Renal pelvis (tissue), 12 donors: ENCODE measurements at places on chromosomes 6 and 20.

GRCh38 chr6:21005816-21006570, 471.7 kb downstream of the CDKAL1 start:
- DNase-seq = no peak

DNA sequence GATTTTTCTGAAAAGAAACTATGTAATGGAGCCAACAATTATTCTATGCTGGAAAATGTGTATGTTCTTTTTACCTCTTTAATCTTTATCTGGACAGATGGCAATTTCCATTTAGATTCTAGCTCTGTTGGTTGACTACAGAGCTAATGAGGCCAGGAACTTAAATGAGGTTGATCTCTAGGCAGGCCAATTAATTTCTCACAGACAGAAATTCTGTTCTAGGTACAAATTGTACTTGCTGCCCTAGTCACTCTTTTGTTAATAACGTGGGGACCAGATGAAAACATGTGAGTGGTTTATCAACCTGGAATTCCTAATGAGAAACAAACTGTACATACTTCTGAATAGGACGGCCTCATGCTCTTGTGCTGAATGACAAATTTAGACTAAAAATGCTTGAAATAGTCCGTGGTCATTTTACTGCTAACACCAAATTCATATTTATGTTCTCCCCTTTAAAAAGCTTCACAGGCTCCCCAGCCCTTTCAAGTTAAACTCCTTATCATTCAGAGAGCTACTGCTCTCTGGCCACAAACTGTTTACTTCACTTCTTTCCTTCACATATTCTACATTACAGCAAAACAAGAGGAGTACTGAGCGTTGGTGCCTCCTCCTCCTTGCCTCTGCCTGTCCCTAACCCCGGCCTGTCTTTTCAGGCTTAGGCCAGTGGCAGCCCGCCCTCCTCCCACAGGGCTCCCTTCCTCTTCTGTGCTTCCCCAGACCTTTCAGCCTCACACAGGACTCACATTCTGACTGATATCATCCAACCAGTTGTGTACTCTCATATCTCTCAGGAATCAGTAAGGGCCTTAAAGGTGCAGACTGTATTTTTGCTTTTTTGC, 41.4 kb downstream of the DTNBP1 start:
- DNase-seq = no peak

DNA sequence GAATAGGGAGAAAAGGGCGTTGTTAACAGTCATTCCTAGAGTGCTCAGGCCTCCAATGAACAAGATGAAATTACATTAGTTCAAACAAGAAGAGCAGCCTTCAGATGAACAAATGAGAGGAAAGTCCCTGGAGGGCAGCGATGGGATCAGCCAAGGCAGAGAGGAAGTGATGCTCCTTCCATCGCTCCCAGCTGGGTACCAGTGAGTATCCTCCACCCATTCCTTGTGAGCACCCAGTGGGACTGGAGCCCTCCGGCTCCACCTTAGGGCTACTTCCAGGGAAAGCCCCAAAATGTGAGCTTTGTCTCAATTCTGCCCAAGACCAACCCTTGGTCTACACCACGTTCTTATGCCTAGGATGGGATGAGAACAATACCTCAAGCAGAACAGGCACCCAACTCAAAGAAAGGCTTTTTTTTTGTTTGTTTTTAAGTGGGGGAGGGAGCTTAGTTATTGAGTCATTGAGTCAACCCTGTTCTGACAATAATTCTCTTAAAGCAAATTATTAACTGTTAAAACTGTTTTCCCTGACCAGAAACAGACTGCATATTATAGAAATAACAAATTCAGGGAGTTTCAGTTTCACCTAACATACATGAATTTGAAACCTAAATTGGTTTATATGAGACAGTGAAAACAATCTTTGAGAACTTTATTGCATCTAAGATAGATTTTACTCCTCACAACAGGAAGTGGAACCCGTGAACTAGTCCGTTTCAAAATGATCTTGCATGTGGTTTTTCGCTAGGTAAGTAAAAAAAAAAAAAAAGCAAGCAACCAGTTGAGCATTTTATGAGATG, 106.9 kb downstream of the IPCEF1 start:
- DNase-seq = no peak

DNA sequence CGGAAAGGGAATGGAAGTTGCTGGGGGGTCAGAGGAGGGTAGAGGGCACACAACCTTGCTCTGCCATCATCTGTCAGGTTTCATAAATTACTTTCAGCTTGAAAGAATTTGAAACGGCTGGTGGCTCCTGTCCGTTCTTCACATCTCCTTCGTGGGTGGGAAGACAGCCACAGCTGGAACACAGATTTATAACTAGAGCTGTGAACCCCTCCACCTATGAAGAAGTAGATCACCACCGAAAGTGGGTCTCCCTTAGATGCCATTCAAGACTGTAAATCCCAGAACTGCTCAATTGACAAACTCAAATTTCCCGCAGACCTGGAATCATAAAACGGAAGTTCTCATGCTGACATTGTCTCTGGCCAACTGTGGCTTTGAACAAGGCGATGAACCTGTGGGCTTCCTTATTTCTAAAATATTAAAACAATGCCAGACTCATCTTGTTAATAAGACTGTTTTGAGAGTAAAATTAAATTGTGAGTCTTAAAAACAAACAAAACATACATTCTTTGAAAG, 65.3 kb downstream of the BTBD3 start:
- no peak for DNase-seq
